AG09309 (cell line): ENCODE measurements at places on chromosomes 11 and 22.

- DNase-seq, result peak; percentile 14
Measured at GRCh38 chr22:32265882-32266767, 11.0 kb upstream of the SLC5A4 start.

DNA sequence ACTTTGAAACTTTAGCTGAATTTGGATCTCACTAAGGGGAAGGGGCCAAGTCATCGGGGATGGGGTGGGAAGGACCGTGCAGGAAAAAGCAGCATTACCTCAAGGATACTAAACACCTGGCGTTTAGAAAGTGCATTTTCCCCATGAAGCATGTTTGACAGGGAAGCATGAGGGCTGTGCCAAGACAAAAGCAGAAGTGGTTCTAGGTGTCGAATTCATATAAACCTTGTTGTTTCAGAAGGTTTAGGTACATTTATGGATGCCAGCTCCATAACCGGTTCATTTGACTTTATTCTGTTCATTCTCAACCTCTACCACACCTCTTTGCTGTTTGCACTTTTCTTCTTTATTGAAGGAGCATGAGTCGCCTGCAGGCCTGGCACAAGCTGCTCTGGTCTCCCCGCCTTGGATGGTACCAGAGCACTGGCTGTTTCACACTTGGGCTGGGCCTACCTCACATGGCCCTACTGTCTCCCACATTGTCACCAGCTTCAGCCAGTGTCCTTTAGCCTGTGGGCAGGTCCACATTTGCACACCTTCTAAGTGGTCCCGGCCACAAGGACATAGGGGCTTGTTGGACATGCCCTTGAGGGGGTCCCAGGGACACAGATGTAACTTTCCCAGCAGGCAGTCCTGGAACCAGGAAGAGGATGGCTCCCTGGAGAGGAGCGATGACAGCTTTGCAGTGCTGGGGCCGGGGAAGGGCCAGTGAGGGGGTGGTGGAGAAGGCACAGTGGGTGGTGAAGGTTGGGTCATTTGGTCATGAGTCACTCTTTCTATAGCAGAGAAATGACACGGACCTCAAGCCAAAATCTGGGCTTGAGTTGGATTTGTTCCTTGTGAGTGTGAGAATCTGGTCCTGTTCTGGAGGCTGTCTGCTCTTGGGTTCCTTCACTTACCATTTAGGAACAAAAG, 3.2 kb upstream of the ST14 start:
- no peak for DNase-seq

GRCh38 chr22:29125443-29125778, 52.6 kb downstream of the KREMEN1 start:
- DNase-seq, result no peak

DNA sequence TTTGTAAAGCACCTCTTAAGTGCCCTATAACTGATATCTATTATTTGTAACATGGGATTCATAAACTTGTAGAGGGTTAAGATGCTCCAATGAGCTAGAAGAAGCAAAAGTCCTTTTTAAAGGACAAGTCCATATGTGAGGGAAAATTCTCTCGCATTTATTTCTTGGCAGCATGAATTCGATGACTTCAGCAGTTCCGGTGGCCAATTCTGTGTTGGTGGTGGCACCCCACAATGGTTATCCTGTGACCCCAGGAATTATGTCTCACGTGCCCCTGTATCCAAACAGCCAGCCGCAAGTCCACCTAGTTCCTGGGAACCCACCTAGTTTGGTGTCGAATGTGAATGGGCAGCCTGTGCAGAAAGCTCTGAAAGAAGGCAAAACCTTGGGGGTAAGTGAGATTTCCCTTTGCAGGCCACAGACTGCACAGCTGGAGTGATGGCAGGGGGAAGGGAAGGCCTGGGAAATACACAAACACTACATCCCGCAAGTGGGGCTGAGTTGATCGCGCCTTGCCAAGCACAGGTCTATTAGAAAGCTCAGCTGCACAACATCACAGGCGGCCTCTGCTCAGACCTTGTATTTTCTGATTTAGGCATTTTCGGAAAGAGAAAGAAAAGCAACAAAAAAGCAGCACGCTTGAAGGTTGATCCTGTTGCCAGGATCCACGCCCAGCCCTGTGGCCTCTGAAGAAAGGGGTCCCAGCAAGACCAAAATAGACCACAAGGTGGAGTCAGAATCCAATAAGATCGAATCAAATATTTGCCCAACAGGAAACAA, 1.5 kb downstream of the MS4A8 start:
- DNase-seq, result no peak

DNA sequence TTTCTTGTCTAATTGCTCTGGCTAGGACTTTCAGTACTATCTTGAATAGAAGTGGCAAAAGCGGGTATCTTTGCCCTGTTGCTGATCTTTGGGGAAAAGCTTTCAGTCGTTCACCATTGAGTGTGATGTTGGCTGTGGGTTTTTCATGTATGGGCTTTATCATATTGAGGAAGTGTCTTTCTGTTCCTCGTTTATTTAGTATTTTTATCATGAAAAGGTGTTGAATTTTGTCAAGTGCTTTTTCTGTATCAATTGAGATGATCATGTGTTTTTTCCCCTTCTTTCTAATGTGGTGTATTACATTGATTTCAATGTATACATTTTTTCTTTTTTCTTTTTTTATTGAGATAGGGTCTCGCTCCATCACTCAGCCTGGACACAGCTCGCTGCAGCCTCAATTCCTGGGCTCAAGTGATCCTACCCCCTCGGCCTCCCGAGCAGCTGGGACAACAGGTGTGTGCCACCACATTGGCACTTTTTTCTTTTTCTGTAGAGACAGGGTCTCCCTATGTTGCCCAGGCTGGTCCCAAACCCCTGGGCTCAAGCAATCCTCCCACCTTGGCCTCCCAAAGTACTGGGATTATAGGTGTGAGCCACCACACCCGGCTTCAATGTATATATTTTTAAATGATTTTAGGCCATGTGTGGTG, 5.3 kb upstream of the GNB1L start:
- no peak for DNase-seq

- DNase-seq, result no peak
Measured at GRCh38 chr11:36156817-36157519, 132.3 kb downstream of the COMMD9 start.

DNA sequence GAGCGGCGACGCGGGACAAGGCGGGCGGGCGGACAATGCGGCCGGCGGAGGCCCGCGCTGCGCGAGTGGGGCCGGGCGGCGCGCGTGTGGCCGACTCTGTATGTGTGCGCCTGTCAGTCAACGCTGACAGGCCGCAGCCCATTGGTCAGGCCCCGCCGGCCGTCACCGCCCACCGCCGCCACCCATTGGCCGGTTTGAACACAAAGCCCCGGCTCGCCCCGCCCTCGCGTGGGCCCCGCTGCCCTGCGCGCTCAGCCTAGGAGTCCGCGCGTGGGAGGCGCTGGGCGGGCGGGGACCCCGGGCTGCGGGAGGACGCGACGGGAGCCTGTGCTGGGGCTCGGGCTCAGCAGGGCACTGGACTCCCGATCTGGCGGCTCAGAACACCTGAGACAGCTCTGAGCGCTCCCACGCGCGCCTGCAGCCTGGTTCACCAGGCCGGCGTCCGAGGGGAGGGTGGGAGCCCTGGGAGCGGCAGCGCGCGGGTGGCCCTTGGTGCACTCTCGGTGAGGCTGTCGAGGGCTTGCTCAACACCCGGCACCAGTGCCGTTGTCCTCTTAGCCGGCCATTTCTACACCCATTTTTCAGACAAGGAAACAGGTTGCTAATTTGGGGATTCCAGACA, at the start of gene SUN2:
TSS of gene SUN2 (minus strand) at position 88 of the 622 bp plus-strand sequence. CDS start 3,370 bp downstream, outside the sequence.
- no peak for DNase-seq

GRCh38 chr11:111253131-111253530, 7.6 kb downstream of the POU2AF2 start:
- no peak for DNase-seq

- DNase-seq, result no peak
Measured at GRCh38 chr11:69854713-69855112, 35.5 kb upstream of the FGF3 start.

- no peak for DNase-seq
Measured at GRCh38 chr22:48018346-48018745, 1255.9 kb downstream of the TBC1D22A start.

- no peak for DNase-seq
Measured at GRCh38 chr22:27750584-27751265, 50.8 kb downstream of the MN1 start.

DNA sequence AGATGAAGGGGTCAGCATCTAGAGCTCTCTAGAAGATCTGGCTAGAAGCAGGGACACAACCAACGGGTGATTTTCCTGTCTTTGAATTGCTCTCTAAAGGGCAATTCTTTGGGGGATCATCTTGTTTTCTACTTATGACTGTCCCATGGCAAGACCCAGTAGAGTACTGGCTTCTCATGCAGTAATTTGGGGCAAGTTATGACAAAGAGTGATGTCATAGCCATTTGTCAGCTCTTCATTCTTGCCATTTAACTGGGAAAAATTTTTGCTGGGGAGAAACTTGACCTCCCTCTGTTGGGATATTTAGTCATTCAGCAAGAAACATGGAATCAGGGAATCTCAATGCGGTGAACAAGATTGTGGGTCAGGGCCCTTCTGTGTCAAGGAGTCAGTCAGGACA, 80.4 kb downstream of the SLC1A2 start:
- DNase-seq, result no peak

- DNase-seq, result no peak
Measured at GRCh38 chr22:25365491-25366261, 146.2 kb downstream of the CRYBB2 start.

- DNase-seq, result no peak
Measured at GRCh38 chr11:64834723-64835615, 9.5 kb downstream of the CDC42BPG start.

DNA sequence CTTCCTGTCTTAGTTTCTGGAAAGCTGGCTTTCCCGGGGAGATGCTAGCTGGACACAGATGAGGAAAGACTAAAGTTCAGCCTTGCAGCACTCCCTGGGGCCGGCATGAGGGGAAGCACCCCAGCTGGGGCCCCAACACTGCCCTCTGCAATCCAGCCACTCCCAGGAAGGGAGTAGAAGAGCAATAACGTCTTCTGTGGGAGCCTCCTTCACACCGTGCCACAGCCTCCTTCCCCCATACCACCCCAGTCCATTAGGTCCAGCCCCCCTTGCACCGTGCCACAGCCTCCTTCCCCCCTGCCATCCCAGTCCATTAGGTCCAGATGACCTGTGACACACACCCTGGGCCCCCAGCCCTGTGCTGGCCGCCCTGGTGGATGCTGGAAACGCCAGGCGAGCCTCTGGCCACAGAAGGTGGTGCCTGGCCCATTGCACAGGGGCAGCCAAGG, 44.1 kb upstream of the PRDM11 start:
- no peak for DNase-seq

GRCh38 chr11:67495234-67496005, 9.7 kb downstream of the PITPNM1 start:
- no peak for DNase-seq

- DNase-seq, result no peak
Measured at GRCh38 chr11:123107945-123108495, 46.1 kb upstream of the HSPA8 start.

- no peak for DNase-seq
Measured at GRCh38 chr11:17012179-17012578, 2.0 kb downstream of the PLEKHA7 start.

GRCh38 chr11:105780781-105781525, 171.1 kb downstream of the GRIA4 start:
- DNase-seq, result no peak

GRCh38 chr22:45341498-45341897, 31.8 kb downstream of the FAM118A start:
- no peak for DNase-seq

- no peak for DNase-seq
Measured at GRCh38 chr11:95143106-95143681, 53.5 kb downstream of the ENDOD1 start.

- DNase-seq, result no peak
Measured at GRCh38 chr11:82869657-82870056, 30.6 kb downstream of the PRCP start.

DNA sequence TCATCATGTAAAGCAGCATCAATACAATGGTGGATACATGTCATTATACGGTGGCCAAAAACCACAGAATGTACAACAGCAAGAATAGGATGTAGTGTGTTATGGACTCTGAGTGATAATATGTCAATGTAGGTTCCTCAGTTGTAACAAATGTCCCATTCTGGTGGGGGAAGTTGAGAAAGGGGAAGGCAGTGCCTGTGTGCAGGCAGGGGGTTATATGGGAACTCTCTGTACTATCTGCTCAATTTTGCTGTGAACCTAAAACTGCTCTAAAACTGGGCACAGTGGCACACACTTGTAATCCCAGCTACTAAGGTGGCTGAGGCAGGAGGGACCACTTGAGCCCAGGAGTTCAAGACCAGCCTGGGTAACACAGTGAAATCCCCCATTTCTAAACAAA, 5.9 kb downstream of the CHKA start:
- DNase-seq, result no peak

DNA sequence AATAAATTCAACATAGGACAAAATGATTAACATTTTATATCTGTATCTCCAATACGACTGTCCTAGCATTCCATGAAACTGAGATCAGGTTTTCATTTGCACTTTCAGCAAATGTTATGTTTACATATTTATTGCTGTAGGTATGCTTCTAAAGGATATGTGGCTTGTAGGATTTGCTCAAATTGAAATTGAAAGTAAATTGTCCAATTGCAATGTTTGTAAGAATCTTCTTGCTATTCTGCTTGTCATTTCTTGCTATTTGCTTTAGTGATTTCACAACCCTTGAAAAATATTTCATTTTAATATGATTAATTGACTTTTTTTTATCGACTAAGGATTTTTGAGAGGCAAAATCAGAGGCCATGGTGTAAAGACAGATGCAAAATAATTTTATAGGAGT, 904.2 kb upstream of the RAG2 start:
- no peak for DNase-seq

- DNase-seq, result no peak
Measured at GRCh38 chr11:123630126-123630608, 24.3 kb downstream of the SCN3B start.

GRCh38 chr22:33886696-33887095, 33.6 kb downstream of the LARGE1 start:
- DNase-seq, result no peak

DNA sequence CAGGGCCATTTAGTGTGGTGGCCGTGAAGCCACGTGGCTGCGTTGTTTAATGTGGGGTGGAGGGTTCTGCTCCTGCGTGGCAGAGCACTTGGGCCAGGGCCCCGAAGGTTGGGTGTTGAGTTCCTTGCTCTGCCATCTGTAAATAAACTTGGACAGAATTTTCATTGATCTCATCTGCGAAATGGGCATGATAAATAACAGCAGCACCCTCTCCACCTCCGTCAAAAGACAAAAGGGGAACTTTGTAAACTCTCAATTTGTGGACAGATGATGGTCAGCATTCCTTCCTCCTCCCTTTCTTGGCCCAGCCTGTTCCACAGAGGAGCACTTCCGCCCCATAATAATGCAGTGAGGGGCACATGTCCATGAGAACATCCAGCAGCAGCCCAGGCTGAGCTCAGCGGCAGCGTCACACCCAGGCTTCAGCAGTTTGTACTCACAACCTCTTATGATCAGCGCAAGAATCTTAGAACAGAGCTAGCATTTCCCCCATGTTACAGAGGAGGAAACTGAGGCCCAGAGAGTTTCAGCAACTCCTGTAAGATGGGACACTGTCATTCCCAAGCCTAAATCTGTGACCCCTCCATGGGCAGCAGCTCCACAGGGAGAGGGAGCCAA, 874.5 kb downstream of the BRD1 start:
- DNase-seq, result no peak

DNA sequence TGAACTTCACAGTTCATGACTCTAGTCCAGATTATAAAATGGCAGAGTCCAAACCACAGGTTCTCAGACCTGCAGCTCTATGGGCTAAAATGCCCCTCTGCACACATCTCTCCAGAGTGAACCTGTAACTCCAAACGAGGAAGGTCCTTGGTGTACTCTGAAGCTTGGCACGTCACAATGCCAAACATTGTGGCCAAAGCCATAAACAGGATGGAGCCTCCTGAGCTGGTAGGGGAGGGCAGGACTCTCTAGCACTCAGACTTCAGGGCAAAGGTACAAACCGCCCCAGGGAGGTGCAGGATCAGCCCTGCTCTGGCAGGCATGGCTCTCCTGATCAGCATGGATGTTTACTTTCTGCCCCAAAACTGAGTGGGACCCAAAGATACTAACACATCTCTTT, 2.3 kb downstream of the SCUBE2 start:
- DNase-seq, result no peak
